ENCODE measurements at places on chromosomes 16 and 17. TPM values are rescaled to one million over a fixed set of nuclear protein-coding genes. Genes with fewer than 3 reads are reported as not detected.
A peak's percentile ranks its signal among the peaks of the same experiment; 100 is the strongest.

ITGB3 gene
- 1.3 TPM for polyA plus RNA-seq

TMEM235 gene
- polyA plus RNA-seq, result not detected

SLC5A10 gene
- 0.04 TPM for polyA plus RNA-seq

NEUROD2 gene
- polyA plus RNA-seq, result not detected

GRCh38 chr17:82865774-82866395 lies 26.1 kb upstream of the ZNF750 start:
- H3K27me3 ChIP-seq, result no peaks in the 10 kb centered on the region
- H3K4me3 ChIP-seq, result no peak overlapping the region
- DNase-seq, result no peak
- H3K4me1 ChIP-seq, result peaks cover 15% of the 10 kb centered on the region

- H3K4me3 ChIP-seq, result no peak overlapping the region
- H3K36me3 ChIP-seq, result peaks cover 3% of the 10 kb centered on the region
- H3K4me1 ChIP-seq, result peaks cover 82% of the 10 kb centered on the region
- H3K27ac ChIP-seq, result peak overlapping the region; percentile 92
Observed at GRCh38 chr17:64152428-64153125, 22.6 kb upstream of the ERN1 start.

- no peaks in the 10 kb centered on the region for H3K27me3 ChIP-seq
- DNase-seq, result no peak
- no peak overlapping the region for H3K4me3 ChIP-seq
- H3K27ac ChIP-seq, result no peak overlapping the region
- peaks cover 9% of the 10 kb centered on the region for H3K4me1 ChIP-seq
- H3K36me3 ChIP-seq, result no peaks in the 10 kb centered on the region
Observed at GRCh38 chr17:74678541-74678940, 34.2 kb downstream of the CD300LF start.

- H3K27ac ChIP-seq, result no peak overlapping the region
- no peaks in the 10 kb centered on the region for H3K27me3 ChIP-seq
- no peak overlapping the region for H3K4me3 ChIP-seq
- DNase-seq, result no peak
- H3K4me1 ChIP-seq, result no peaks in the 10 kb centered on the region
Observed at GRCh38 chr16:61014869-61015268, 1021.4 kb downstream of the CDH8 start.

GRCh38 chr16:30760577-30761426 lies 1.1 kb downstream of the CFAP119 start:
- peaks cover 46% of the 10 kb centered on the region for H3K36me3 ChIP-seq
- H3K27me3 ChIP-seq, result no peaks in the 10 kb centered on the region
- H3K4me3 ChIP-seq, result peak overlapping the region; percentile 94
- no peak for DNase-seq
- H3K27ac ChIP-seq, result peak overlapping the region; percentile 93

DNA sequence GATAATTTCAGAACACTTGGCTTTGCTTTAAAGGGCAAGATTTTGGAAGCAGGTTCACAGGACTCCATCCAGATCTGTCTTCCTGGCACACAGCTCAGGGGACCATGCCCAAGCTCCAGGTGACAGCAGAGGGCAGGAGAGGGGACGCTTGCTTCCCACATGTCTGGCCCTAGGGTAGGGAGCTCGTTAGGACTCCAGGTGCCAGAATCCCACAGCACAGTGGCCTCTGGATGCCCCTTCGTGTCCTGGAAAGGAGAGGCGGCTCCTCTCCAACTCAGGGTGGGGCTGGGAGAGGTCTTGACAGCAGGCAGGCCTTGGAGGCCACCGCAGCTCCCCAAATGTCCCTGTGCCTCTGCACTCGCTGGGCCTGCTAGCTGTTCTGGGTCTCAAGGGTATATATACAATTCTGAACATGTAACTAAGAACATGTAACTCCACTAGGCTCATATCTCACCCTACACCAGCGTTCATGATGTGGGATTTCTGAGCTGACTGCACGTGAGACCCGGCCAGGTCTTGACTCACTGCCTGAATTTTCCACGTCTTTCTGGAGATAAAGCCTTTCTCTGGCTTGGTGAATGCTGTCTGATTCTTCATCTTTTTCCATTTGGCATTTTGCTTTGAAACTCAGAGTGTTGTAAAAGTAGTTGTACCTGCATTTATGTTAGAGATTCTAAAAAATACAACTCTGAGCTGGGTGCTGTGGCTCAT lies 52.8 kb downstream of the MARCHF10 start:
- H3K4me1 ChIP-seq, result no peaks in the 10 kb centered on the region
- DNase-seq, result peak; percentile 38

DNA sequence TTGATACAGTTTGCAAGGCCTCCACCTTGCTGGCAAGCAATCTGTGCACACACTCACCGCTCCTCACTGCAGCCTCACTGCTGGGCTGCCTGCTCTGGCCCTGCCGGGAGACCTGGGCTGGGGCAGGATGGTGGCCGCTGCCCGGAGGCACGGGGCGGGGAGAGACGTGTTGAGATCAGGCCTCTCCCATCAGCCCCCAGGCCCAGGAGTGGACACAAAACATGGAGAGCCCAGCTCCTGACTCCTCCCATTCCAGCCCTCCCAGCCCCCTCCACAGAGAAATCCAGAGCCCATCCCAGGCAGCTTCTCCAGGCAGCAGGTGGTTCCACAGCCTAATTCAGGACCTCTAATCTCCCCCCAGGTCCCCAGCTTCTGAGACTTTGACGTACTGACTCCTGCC lies 23.1 kb upstream of the RPL38 start:
- peaks cover 15% of the 10 kb centered on the region for H3K27me3 ChIP-seq
- H3K27ac ChIP-seq, result no peak overlapping the region
- no peaks in the 10 kb centered on the region for H3K4me1 ChIP-seq
- DNase-seq, result no peak
